ENCODE measurements at places on chromosomes 2 and 18.
A peak's percentile ranks its signal among the peaks of the same experiment; 100 is the strongest.

GRCh38 chr18:59617468-59617932 is 79.7 kb downstream of the CCBE1 start:
- no peak for DNase-seq

- no peak for DNase-seq
Observed at GRCh38 chr2:12767996-12768624, 51.4 kb downstream of the TRIB2 start.

DNA sequence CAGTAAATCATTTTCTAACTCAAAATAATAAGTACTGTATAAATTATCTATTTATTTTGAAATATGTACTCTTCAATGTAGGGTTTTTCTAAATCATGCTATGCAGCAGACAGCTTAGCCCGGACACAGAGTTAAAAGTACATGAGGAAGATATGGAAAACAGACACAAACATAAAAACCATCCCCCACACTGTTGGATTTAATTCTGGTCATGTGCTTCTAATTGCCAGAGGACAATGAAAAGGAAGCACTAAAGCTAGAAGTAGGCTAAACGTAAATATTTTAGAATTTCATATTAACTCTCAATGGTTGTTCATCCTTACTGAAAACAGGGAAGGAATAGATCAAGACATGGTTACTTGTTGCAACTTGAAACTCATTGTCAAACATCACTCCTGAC is 420.7 kb downstream of the ERBB4 start:
- no peak for DNase-seq

GRCh38 chr2:201860636-201861066 is 54.3 kb downstream of the CDK15 start:
- peak; percentile 23 for DNase-seq

GRCh38 chr2:219598308-219599078 is 836 bp downstream of the STK11IP start:
- no peak for DNase-seq

DNA sequence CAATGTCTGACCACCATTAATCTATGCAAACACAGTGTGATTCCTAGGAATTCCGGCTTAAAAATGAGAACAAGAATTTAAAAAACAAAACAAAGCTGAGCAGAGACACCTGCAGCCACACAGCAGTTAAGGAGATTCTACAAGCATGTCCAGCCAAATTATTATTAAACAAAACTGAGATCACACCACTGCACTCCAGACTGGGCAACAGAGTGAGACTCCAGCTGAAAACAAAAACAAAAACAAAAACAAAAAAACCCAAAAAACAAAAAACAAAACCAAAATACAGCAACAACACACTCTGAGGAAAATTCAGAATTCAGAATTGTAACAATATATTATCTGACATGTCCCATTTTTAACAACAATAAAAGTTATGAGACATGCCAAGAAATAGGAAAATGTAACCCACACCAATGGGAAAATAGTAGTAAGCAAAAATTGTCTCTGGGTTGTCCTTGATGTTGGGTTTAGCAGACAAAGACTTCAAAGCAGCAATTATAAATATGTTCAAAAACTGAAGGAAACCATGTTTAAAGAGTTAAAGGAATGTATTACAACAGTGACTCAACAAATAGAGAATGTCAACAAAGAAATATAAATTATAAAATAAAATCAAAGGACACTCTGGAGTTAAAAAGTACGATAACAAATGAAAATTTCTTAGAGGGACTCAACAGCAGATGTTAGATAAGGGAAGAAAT is 19.7 kb downstream of the MYOM1 start:
- DNase-seq = no peak

All from stimulated activated naive CD8-positive, alpha-beta T cell treated with anti-CD3 and anti-CD28 coated beads, Interleukin-15, Interleukin-2, amounts not matched to agents 100 U/mL and 50 U/mL, for 24 hours (primary cell).